ENCODE measurements at places on chromosomes 6 and 20. TPM values are rescaled to one million over a fixed set of nuclear protein-coding genes. Genes with fewer than 3 reads are reported as not detected.

- DNase-seq: no peak
These were observed 48.9 kb upstream of the EZR start for GRCh38 chr6:158868122-158868480.

GRCh38 chr6:155493026-155493693, 37.5 kb upstream of the NOX3 start:
- DNase-seq: no peak

CARMIL1 gene
- 88.4 TPM for total RNA-seq

DNA sequence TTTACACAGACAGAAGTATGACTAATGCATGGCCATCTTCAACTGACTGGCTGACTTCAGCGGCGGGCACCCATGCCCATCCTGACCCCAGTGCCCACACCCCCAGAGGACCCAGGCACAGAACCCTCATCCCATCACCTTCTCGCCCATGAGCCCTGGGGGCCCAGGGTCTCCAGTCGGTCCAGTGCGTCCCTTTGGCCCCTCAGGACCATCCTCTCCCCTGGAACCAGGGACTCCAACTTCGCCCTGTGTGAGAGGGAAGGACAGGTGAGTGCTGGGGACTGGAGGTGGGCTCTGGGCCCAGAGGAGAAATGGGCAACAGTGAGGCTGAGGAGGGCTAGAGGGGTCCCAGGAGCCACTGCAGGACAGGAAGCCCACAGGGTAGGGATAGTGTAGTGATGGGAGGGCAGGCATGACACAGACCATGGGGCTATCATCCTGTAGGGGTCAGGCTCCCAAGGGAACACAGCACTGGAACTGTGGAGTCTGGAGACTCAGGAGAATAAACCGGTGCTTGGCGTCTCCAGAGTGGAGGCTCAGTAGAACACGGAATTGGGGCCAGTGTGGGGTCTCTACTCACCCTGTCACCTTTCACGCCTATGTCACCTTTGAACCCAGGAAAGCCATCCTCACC, 16.7 kb downstream of the COL11A2 start:
- DNase-seq: no peak

- DNase-seq: no peak
These were observed 91.9 kb downstream of the FLRT3 start for GRCh38 chr20:14245368-14245970.

MEI4 gene
- total RNA-seq: 0.09 TPM

DNA sequence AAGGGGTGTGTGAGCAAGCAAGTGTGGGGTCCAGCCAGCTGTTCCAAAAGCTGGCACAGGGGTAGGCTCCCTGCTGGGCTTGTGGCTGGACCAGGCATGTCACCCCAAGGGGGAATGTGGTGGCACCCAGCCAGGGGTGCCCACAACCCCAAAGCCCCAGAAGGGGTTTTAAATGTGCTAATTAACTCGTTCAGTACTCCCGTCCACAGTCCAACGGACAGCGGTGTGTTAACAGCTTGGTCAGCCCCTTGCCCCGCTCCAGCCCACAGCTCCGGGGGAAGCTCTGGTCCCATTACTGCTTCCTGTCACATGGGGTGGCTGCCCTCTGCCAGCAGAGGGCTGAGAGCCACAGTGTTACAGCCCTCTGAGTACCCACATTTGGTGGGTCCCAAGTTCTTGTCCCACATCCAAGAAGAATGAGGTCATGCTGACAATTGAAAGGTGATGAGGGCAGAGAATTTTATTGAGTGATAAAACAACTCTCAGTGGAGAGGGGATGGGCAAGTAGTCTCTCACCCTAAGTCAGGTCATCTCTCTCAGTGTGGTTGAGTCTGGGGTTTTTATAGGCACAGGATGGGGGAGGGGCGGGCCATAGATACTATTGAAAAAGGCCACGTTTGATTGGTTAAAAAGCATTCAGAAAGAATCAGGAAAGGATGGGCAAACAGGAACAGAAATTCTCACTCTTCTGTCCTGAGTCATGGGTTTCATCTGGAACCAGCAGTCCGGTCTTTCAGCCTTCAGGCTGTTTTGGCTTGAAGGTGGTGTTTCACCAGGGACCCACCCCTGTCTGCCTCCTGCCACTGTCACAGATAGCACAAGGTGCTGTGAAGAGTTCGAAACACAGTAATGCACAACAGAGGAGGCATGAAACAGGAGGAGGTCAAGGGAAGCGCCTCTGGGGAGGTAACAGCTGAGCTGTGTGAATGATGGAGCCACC, 238.5 kb downstream of the NFATC2 start:
- no peak for DNase-seq

GRCh38 chr6:146444189-146444588, 99.4 kb upstream of the RAB32 start:
- no peak for DNase-seq

GRCh38 chr20:33866398-33867100, 55.4 kb downstream of the CHMP4B start:
- DNase-seq: no peak

DNA sequence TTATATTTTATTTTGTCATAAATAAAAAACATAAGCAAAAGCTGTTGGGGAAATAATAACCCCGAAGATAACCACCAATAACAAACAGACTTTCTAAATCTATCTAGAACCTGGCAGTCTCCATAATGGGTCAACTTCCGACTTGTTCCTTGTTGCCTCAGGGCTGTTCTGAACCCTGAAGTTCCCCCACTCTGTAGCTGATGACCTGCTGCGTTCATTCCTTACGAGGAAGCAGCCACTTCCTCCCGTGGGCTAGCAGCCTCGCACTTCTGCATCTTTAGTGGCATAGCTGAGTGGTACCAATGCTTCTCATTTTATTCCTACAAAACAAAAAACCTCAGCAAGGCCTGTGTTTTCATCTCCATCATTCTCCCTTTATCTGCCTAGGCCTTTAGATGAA, 103.0 kb downstream of the PLEKHG1 start:
- no peak for DNase-seq

DNA sequence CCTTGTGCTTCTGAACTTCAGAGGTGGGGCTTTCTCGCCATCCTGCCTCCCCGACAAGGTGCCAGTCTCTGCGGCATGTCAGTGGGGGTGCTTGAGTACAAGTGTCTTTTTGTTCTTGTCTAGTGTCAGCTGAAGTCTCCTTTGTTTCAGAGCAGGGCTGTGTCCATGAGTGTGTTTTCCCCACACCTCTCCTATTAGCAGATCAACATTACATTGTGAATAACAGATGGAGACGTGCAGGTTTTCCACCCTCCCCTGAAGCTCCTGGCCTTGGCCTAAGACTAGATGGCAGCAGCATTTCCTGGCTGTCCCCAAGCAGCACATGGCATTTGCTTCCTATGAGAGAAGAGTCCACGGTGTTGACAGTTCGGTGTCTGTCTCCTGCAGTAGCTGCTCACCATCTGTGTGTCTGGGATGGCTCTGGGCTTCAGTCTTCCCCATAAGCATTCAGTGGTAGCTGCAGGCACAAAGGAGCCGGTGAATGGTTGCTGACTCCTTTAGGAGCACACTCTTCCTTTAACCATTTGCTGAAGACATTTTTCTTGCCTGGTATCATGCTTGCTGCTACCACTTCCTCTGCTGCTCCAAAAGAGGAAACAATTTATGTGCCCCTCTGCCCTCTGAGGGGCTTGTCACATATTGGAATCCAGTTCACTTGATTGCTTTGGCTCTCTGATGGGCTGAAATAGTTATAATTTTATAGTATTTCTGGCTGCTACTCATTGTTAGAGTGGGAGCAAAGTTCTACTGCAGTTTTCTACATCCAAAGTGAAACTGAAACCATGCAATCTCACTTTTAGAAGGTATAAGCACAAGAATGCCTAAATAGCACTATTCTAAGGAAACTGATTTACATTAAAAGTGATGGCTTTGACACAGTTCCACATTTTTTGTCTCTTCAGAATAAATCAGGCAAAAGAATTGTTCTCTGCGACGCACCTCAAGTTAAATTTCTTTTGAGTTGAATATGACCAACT, 913.0 kb downstream of the C6orf118 start:
- DNase-seq: no peak

DNAH8 gene
- total RNA-seq: 0.05 TPM

- no peak for DNase-seq
These were observed 94.6 kb downstream of the TIAM2 start for GRCh38 chr6:155089746-155090145.

DNA sequence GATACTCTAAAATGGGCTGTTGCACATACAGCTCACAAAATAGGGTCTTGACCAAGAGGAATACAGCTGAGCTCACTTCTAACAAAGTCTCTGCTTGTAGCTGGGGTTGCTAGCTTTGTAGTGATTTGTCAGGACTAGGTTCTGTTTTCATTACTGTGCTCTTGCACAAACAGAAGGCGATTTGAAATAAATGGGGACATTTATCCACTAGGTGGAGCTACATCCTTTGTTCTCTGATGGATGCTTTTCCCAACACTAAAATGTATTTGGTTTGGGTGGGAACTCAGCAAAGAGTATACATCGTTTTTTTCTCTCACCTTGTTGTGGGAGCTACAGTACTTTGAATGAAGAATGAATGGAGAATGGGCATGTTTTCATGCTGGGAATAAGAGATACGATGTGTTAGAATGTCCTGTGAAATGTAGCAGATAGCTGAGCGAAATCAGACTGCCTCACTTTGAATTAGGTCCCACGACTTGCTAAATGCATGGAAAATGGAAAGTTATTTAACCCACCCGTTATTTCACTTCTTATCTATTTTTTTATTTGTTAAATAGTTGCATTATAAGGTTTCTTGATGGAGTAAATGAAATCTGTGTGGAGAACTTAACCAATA, 494.7 kb upstream of the MAP3K7 start:
- DNase-seq: peak; percentile 7

BPI gene
- total RNA-seq: not detected

DNA sequence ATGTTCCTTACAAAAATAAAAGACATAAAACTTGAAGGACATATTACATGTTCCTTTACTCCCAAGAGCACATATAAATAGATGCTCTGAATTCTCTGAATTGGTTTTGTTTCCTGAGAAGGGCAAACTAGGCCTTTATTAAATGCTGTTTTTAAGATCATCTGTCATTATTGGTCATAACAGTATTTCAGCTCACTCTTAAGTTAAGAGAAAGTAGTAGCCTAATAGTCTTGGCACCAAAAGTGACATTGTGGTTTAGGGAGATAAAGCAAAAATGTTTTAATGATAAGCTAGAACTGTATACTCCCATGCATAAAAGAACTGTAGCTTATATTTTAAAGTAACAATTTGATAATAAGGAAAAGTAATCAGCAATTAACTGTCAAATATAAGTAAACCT, 361.1 kb upstream of the PTCHD4 start:
- no peak for DNase-seq
